Astrocyte of the cerebellum (primary cell): ENCODE measurements at places on chromosomes 4 and X.

DNA sequence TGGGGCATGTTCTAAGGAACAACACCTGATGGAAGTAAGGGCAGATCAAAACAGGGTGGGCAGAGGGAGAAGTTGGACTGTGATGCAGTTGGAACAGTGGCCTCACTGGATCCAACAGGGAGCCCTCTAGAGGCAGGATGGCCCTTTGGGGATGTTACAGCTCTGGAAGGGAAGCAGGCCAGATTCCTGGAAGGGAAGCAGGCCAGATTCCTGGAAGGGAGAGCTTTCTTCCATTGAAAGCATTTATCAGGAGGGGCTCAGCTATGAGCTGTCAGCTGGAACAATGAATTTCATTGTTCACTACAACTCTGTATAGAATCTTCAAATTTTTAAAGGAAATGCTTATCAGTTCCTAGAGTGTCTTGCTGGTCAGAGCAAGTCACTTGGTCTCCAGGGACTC, 17.7 kb downstream of the IL15 start:
- no peak for DNase-seq

GRCh38 chrX:19372547-19373331, 29.0 kb downstream of the PDHA1 start:
- no peak for DNase-seq

- DNase-seq = no peak
These were observed 48.7 kb upstream of the SLC7A11 start for GRCh38 chr4:138290805-138291204.

DNA sequence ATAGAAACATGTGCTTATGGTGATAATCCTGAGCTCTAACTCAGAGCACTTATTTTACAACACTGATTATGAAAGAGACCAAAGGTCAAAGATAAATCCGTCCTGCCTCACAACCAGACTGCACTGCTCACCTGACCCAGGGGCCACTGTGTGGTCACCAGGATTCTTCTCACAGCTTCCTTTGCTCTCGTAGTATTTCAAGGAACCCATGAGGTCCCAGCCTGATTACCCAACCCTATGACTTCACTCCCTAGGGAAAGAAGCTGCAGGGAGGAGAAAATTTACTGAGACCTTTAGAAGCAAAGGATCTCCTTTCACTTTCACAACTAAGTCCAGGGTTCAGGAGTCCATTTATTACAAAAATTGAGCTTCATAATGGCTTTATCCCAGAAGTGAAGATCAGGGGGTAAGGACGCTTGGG, 9.6 kb downstream of the SLC25A5 start:
- no peak for DNase-seq

- no peak for DNase-seq
These were observed 216.3 kb upstream of the PCDH18 start for GRCh38 chr4:137748616-137749015.

DNA sequence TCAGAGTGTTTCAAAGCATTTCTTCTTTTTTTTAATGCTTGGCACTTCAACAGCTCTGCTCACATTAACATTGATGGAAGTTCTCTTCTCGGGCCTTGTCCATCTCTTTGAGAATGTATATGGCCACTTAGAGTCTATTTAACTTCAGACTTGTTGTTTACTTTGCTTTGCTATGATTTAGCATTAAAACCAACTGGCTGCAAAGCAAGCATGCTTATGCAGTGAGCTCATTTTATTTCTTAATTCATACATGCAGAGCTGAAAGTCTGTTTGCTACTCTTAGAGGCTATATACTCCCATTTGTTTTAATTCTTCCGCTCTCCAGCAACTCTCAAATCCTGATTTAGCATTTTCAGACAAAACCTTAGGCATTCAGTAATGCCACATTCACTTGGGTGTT, 107.6 kb upstream of the PACRGL start:
- DNase-seq = no peak

- peak; percentile 70 for DNase-seq
These were observed 11.7 kb downstream of the MFAP3L start for GRCh38 chr4:170014359-170015011.

DNA sequence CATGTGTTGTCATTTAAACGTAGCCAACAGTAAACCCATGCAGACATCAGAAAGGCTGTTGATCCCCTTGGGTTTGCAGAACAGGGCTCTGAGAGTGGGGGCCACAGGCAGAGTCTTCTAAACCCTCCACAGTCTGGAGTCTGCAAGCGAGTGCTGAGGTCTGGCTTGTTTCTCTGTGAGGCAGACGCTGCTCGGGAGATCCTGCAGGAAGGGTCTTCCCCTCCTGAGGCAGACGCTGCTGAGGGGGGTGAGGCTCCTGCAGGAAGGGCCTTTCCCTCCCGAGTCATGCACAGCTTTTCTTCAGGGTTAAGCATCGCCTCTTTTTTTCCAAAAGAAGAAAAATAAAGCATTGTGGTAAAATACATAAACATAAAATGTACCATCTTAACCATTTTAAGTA, 17.1 kb upstream of the PDE6B start:
- DNase-seq = no peak

- no peak for DNase-seq
These were observed 15.0 kb downstream of the C4orf33 start for GRCh38 chr4:129110931-129111330.

DNA sequence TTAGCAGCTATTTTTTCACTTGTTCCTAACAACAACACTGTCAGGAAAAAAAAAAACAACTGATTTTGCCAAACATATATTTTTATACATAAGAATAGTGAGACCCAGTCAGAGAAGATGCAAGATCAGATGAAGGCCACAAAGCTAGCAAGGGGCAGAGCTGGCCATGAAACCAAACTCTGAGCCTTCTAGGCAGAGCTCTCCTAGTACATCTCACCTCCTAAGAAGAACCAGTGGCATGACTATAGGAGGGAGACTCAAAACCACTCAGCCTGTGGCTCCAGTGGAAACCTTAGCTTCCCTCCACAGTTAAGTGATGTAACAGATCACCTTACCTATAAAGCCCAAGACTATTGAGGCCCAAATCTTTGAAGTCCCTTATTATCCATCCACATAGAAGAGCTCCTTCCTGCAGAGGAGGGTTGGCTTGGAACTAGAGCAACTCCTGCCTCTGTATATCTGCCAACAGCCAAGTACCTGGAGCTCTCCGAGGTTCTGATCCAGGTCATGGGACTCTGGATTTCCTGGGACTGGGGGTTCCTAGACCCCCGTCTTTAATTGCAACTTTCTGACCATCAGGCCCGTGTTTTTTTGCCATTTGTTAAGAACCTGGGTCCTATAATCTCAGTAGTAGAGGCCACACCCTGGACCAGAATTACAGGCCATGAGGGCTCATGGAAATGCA, 136.5 kb downstream of the SH3KBP1 start:
- no peak for DNase-seq
